ENCODE measurements at places on chromosomes 6 and 20.

DNA sequence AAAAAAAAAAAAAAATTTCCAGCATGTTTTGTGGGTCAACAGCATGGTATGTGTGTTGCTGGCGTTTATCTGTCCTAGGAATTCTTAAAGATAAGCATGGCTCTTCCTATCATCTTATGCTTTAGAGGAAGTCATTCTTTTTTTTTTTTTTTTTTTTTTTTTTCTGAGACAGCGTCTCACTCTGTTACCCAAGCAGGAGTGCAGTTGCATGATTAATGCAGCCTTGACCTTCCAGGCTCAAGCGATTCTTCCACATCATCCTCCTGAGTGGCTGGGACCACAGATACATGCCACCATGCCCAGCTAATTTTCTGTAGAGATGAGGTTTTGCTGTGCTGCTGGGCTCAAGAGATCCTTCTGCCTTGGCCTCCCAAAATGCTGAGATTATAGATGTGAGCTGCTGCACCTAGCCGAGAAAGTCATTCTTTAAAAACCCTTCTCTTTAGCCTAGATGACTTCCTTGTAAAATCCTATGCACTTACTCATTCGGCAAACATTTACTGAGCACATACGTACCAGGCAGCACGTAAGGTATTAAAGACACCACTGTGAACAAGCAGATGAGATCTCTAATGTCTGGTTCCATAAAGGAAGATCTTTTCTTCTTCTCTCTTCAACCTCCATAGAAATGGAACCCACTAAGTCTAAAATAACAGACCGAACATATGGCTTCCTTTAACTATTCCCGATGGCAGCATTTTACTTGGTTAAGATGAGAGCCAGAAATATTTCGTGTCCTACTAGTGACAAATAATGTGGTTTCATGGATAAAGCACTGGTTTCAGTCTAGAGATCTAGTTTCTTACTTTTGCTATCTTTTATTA, 122.4 kb downstream of the RIN2 start:
- H3K36me3 ChIP-seq = no peaks in the 10 kb centered on the region
- no peak overlapping the region for H3K27ac ChIP-seq
- no peak for DNase-seq

GRCh38 chr20:47868744-47869143, 83.5 kb upstream of the SULF2 start:
- no peak for DNase-seq
- H3K27ac ChIP-seq = no peak overlapping the region
- no peaks in the 10 kb centered on the region for H3K36me3 ChIP-seq
- H3K27me3 ChIP-seq = peaks cover 6% of the 10 kb centered on the region

GRCh38 chr6:32976334-32977069, 8.1 kb downstream of the BRD2 start:
- no peaks in the 10 kb centered on the region for H3K27me3 ChIP-seq
- peaks cover 25% of the 10 kb centered on the region for H3K4me1 ChIP-seq
- H3K4me3 ChIP-seq = no peak overlapping the region
- peaks cover 34% of the 10 kb centered on the region for H3K36me3 ChIP-seq

GRCh38 chr6:77707603-77708002, 54.8 kb downstream of the MEI4 start:
- DNase-seq = no peak
- H3K4me1 ChIP-seq = no peaks in the 10 kb centered on the region
- H3K4me3 ChIP-seq = no peak overlapping the region
- no peaks in the 10 kb centered on the region for H3K27me3 ChIP-seq

GRCh38 chr6:13368731-13369115, 40.4 kb upstream of the TBC1D7 start:
- H3K27ac ChIP-seq = no peak overlapping the region
- H3K27me3 ChIP-seq = no peaks in the 10 kb centered on the region
- no peak for DNase-seq
- peaks cover 12% of the 10 kb centered on the region for H3K4me1 ChIP-seq
